Left ventricle myocardium inferior (tissue), 1 donor: ENCODE measurements at places on chromosomes 3 and 15. TPM values are rescaled to one million over a fixed set of nuclear protein-coding genes. Genes with fewer than 3 reads are reported as not detected.

- DNase-seq, result no peak
- H3K27me3 ChIP-seq, result no peaks in the 10 kb centered on the region
- peaks cover 23% of the 10 kb centered on the region for H3K4me1 ChIP-seq
Measured at GRCh38 chr15:62122249-62122648, 42.8 kb downstream of the C2CD4B start.

Gene ADCY5
- total RNA-seq, result 249 TPM

- DNase-seq, result no peak
- no peaks in the 10 kb centered on the region for H3K27me3 ChIP-seq
- no peak overlapping the region for H3K4me3 ChIP-seq
- H3K4me1 ChIP-seq, result no peaks in the 10 kb centered on the region
Measured at GRCh38 chr3:18655827-18656226, 230.7 kb upstream of the SATB1 start.

DNA sequence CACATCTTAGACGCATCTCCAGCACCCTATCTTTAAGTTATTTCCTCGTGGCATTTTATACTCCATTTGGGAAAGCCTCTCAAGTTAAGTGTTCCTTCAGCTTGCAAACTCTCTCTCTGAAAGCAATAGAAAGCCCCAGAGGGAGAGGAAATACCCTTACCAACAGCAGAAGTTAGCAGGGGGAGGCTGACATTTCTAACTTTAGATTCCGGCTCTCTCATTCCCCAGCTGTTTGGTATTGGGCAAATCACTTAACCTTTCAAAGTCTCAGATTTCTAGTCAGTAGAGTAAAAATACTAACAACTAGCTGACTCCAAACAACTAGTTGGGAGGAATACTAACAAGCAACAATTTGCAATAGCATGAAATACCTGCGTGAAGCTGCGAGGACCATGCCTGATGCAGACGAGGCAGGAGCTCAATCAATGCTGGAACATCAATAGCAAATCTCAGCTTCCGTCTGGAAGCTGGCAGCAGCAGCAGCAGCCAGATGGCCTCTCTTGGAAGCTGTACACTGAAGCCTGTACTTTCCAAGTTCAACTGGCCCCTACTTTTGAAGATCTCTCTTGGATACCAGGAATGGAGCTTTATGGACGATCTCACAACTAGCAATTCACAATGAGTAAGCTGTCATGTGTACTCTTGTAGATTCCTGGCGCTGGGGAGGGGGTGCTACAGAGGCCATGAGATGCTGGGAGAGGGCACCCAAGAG lies 47.8 kb downstream of the THBS1 start:
- H3K36me3 ChIP-seq, result no peaks in the 10 kb centered on the region
- H3K4me1 ChIP-seq, result peaks cover 80% of the 10 kb centered on the region
- peak overlapping the region; percentile 88 for H3K27ac ChIP-seq
- no peak for DNase-seq
- H3K27me3 ChIP-seq, result no peaks in the 10 kb centered on the region
- H3K4me3 ChIP-seq, result peak overlapping the region; percentile 26

GRCh38 chr15:63294359-63294758 lies 17.0 kb downstream of the APH1B start:
- no peak overlapping the region for H3K27ac ChIP-seq
- H3K36me3 ChIP-seq, result peaks cover 8% of the 10 kb centered on the region
- H3K4me1 ChIP-seq, result peaks cover 11% of the 10 kb centered on the region
- no peak for DNase-seq
- H3K4me3 ChIP-seq, result no peak overlapping the region
- H3K27me3 ChIP-seq, result no peaks in the 10 kb centered on the region

- no peaks in the 10 kb centered on the region for H3K36me3 ChIP-seq
- DNase-seq, result no peak
- H3K4me1 ChIP-seq, result no peaks in the 10 kb centered on the region
- H3K27me3 ChIP-seq, result no peaks in the 10 kb centered on the region
Measured at GRCh38 chr3:185353225-185353624, 9.7 kb upstream of the MAP3K13 start.

DNA sequence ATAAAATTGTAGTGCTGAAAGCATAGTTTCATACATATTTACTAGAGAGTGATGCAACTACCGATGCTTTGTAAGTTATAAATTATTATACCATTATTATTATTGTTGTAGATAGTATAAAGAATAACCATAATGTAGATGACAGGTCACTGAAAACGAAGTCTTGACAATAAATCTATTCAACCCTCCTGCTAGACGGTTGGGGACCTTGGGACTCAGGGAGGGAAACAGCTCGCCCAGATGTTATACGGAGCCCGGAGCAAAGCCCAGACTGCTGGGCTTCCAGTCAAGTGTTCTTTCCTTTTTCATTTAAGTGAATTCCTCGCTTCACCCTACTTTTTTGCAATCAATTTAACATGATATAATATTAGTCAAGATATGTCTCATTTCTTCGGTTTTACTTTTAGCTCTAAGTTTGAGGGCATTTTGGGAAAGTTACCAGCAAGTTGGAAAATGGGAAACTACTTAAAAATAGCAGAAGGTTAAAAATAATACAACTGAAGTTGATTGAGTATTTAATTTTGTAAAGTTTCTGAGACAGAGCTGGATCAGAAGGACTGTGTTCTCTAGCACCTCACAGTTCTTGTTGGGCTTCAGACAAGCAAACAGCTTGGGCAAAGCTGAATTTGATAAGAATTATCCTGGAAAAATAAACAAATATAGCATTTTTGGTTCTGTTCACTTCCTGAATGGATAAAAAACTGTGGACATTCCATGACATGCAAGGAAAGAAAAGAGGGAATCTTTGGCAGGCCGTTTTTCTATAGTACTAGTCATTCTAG lies 173.4 kb upstream of the TP63 start:
- H3K36me3 ChIP-seq, result no peaks in the 10 kb centered on the region
- H3K4me3 ChIP-seq, result no peak overlapping the region
- H3K27ac ChIP-seq, result peak overlapping the region; percentile 18
- no peaks in the 10 kb centered on the region for H3K4me1 ChIP-seq

DNA sequence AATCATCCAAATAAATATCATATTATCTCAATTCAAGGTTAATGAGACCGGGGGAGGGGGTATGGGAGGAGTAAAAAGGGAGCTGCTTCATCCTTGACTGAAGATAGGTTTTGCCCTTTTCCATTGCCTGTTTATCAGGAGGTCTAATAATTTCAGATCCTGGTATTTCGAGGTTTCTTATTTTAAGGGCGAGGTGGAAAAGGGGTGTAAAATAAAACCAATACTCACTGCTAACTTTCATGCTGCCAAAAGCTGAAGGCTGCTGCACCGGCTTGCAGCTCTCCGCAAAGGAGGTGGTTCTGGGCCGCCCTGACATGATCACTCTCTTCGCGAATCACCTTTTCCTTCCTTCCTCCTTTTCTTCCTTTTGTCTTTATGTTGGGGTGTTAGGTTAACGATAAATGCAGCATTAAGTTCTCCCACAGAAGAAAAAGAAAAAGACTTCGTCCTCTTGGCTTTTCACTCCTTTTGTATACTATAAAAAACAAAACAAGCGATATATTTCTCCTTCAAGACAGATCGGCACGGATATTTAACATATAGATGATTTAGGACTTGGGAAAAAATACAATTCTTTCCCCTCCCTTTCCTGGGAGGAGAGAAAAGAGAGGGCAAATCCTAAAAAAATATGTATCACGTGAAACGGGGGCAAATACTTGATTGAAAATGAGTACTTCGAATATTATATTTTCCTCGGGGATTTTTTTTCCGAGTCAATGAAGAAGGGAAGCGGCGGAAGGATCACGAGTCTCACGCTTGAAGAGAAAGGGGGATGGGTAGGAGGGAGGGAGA lies 932 bp downstream of the GSK3B start:
- H3K4me3 ChIP-seq, result peak overlapping the region; percentile 92
- H3K27ac ChIP-seq, result peak overlapping the region; percentile 100
- no peak for DNase-seq
- peaks cover 75% of the 10 kb centered on the region for H3K4me1 ChIP-seq
- no peaks in the 10 kb centered on the region for H3K36me3 ChIP-seq

GRCh38 chr15:66944121-66944520 lies 121.3 kb upstream of the SMAD3 start:
- no peak overlapping the region for H3K27ac ChIP-seq
- no peaks in the 10 kb centered on the region for H3K36me3 ChIP-seq
- H3K4me1 ChIP-seq, result peaks cover 10% of the 10 kb centered on the region
- no peak overlapping the region for H3K4me3 ChIP-seq
- no peak for DNase-seq
- H3K27me3 ChIP-seq, result no peaks in the 10 kb centered on the region

Gene CEP152
- total RNA-seq, result 1.3 TPM

DNA sequence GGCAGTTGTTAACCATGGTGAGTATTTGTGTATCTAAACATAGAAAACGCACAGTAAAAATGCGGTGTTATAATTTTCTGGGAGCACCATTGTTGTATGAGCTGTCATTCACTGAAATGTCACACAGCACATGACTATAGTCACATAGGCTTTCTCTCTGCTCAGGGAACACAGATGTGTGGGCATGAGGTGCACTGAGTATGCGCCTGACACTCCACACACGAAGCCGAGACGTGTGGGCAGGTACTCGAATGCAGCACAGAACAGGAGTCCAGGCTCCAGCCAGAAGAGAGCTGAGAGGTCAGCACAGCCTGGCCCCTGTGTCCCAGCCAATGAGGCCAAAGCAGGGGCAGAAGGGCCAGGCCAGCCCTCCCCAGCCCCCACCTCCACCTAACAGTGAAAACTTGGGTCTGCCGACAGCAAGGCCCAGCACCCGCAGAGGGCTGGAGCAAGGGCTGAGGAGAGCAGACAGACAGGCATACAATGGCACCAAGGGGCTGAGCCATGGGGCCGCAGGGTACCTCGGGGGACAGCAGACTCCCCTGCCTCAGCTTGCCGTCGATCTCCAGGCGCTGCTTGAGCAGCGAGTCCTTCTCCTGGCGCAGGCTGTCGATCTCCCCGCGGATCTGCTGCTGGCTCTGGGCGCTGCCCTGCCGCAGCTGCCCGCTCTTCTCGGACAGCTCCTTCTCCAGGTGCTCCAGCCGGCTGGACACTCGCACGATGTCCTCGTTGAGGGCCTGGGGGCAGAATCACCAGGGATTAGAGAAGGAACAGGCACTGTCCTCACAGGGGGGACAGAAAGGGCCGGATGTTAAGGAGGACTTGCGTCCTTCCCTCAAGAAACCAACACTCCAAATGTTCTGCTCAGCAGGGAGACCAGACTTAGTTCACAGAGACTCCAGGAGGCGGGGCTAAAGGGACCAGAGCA lies 24.0 kb downstream of the KIF7 start:
- H3K4me3 ChIP-seq, result no peak overlapping the region
- no peaks in the 10 kb centered on the region for H3K27me3 ChIP-seq
- peaks cover 55% of the 10 kb centered on the region for H3K36me3 ChIP-seq
- DNase-seq, result no peak
- no peak overlapping the region for H3K27ac ChIP-seq

DNA sequence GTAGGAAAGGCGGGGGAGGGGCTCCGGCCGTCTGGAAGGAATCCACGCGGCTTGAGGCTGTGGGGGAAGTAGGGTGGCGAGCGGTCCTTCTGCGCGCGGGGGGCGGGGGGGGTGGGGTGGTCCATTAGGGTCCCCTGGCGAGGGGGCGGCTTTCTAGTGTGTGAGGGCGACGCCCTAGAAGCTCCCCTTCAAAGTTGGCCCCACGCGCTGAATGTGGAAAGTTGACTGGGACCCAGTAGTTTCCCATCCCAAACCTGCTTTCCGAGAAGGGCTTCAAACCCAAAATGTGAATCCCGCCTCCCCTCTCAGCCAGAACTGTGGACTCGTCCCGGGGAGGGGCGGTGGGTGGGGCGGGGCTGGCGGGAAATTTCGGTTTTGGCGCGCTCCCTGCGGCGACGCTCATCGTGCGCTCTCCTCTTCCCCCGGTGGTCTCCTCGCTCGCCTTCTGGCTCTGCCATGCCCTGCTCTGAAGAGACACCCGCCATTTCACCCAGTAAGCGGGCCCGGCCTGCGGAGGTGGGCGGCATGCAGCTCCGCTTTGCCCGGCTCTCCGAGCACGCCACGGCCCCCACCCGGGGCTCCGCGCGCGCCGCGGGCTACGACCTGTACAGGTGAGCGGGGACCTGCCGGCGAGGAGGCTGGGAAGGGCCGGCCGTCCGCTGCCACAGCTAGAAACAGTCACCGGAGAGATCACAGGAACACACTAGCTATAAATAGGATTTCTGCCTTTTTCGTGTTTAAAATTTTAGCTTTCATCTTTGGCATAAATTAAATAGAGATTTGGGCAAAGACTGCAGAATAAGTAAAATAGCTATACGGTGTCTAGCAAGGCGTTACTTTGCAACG lies 790 bp downstream of the DUT start:
- peak; percentile 65 for DNase-seq
- H3K36me3 ChIP-seq, result peaks cover 30% of the 10 kb centered on the region
- no peaks in the 10 kb centered on the region for H3K27me3 ChIP-seq
- peak overlapping the region; percentile 99 for H3K27ac ChIP-seq
- H3K4me1 ChIP-seq, result peaks cover 29% of the 10 kb centered on the region

Gene RNF7
- total RNA-seq, result 89.6 TPM

DNA sequence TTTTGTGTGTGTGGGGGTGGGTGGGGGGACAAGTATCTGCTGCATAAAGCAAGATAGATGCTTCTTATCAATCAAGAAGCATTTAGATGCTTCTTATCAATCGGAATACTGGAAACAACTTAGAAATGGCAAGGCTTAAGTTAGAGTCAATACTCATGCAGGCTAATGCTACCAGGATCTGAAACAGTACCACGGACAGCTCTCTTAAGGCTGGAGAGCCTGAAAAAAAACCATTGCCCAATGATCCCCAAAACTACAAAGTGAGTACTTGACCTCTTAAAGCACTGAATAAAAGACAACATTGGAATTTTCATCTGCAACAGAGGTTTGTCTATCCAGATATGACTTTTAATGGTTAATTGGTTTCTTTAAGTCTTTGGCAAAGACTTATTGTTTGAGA lies 262.3 kb downstream of the GAP43 start:
- no peak for DNase-seq
- no peak overlapping the region for H3K27ac ChIP-seq
- H3K4me1 ChIP-seq, result no peaks in the 10 kb centered on the region
- no peaks in the 10 kb centered on the region for H3K27me3 ChIP-seq
- H3K4me3 ChIP-seq, result no peak overlapping the region
- H3K36me3 ChIP-seq, result no peaks in the 10 kb centered on the region

- H3K4me1 ChIP-seq, result peaks cover 66% of the 10 kb centered on the region
- DNase-seq, result no peak
- H3K27ac ChIP-seq, result peak overlapping the region; percentile 88
- H3K36me3 ChIP-seq, result no peaks in the 10 kb centered on the region
- H3K27me3 ChIP-seq, result no peaks in the 10 kb centered on the region
- no peak overlapping the region for H3K4me3 ChIP-seq
Measured at GRCh38 chr3:99923873-99924272, 106.2 kb downstream of the CMSS1 start.

Gene TEX55
- total RNA-seq, result not detected

Gene HEMK1
- total RNA-seq, result 16.1 TPM

Gene BBS4
- total RNA-seq, result 11.8 TPM

Gene HDAC11
- 34.3 TPM for total RNA-seq

DNA sequence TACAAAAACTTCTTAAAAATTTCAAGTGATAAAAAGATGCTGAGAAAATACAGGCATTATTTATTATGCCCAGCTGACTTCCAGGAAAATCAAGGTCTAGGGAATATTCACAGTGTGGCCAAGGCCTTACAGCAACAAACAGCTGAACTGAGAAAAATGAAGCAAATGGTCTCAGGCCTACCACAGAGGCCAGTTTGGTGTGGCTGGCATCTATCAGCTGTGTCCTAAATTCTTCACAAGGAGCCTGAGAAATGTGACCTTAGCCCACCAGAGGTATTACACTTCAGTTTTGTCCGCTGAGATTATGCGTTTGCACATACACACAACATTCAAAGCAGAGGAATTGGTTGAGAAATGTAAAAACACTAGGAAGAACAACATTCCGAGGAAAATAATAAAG lies 77.4 kb downstream of the ANP32A start:
- no peaks in the 10 kb centered on the region for H3K36me3 ChIP-seq
- DNase-seq, result no peak
- H3K4me1 ChIP-seq, result peaks cover 3% of the 10 kb centered on the region
- H3K4me3 ChIP-seq, result no peak overlapping the region
- H3K27ac ChIP-seq, result no peak overlapping the region
- H3K27me3 ChIP-seq, result no peaks in the 10 kb centered on the region
